Stimulated activated CD4-positive, alpha-beta T cell treated with anti-CD3 and anti-CD28 coated beads, Interleukin-15, amount 100 ng/mL, for 24 hours (primary cell): ENCODE measurements at places on chromosomes 16 and 17.

DNA sequence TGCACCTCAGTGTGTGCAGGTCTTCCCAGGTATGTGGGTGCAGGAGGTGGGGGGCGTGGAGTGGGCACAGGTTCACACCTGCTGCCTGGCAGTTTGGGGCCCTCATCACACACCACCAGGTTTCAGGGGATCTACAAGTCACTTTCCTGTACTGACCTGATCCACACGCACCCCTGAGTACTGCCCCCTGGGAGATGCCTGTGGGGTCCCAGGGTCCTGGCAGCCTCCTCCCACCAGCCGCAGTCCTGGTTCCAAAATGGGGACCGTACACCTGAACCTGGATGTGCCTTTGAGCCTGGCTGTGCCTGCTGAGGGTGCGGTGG lies 25.9 kb downstream of the RNF213 start:
- no peak for DNase-seq

- DNase-seq: peak; percentile 55
Observed at GRCh38 chr17:42459256-42459800, 650 bp downstream of the ATP6V0A1 start.

GRCh38 chr16:51132490-51133115 lies 18.5 kb downstream of the SALL1 start:
- no peak for DNase-seq

GRCh38 chr17:81424151-81425017 lies 29.1 kb downstream of the BAHCC1 start:
- DNase-seq: peak; percentile 19

DNA sequence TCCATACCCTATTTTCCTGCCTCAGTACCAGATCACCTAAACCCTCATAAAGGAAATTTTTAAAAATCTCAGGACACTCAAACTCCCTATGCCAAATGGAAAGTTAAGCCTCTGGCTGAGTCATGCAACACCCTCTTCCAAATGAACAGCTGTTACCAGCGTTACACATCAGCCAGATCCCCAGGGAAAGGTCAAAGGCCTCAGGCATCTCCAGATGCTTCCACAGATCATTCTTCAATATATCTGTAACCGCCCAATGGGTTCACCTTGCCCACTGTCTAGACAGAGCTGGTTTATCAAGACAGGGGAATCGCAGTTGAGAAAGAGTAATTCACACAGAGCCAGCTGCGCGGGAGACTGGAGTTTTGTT lies 29.1 kb upstream of the SHCBP1 start:
- DNase-seq: no peak

DNA sequence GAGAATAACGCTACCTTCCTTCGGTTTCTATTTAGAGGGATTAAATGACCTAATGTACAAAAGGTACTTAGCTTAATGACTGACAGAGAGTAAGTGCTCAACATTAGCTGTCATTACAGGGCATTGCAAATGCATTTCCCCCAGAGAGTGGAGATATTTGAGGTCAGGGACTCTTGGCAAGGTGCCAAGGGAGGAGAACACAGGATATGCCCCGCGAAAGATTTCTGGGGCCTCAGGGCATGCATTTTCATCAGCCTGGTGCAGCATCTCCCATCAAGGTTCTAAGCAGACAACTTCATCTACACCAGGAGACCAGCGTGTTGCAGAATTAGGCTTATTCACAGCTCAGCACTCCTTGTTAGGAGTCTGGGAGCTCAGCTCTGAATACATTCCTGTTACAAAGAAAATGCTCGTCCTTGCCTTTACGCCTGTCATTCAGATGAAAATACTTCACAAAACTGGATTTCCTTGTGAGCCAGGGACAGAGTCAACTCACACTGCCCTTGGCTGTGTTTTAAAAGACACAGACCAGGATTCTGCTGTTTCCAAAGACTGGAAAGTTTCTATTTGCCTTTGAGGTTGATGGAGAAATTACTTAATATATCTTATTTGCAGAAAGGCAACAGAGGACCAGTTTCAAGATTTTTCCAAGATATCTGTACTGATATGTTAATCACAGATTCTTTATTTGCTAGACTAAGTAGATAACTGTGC lies 108.2 kb downstream of the VAT1L start:
- DNase-seq: no peak
